Activated CD4-positive, alpha-beta memory T cell treated with anti-CD3 and anti-CD28 coated beads, Interleukin-2, amount 10 ng/mL, durations not matched to agents 7 days and 5 days (primary cell): ENCODE measurements at places on chromosomes 2 and 18. TPM values are rescaled to one million over a fixed set of nuclear protein-coding genes. Genes with fewer than 3 reads are reported as not detected.

CHRNA1 gene
- total RNA-seq: not detected

DNA sequence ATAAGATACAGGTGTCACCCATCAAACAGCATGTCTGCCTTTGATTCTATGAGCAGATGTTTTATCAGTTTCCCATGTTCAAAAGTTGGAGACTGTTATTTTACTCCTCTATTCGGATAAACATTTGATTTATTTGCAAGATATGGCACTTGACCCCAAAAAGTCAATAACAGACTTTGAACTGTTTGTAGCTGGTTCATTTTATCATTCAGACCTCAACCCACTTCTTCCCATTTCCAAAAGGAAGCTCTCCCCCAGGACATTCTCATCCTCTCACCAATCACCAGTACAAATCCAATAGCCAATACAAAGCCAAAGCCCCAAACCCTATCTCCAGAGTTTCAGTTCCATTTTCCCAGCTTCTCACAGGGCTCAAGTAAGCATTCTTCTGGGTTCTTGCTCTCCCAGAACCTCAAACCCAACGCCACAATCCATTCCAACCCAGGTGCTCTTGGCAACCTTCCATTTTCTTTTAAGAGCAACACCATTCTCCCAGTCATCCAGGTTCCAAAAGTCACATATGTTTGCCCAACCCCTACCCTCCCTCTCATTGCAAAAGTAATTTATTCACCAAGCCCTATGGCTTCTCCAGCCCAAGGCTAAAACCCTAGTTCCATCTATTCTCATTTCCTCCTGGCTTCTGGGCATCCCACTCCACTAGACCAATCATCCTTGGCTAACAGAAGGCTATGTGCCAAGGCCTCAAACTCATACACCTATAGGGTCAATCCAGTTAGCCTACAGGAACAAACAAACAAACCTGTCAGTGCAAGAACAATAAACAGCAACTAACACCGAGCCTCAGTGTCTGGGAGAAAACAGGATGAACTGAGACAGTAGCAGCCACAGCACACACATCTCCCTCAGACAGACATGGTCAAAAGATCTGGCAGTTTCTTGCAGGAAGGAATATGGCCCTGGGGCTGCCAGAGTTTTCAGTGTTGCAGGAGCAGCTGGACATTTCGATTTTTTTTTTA lies 9.2 kb downstream of the ACVR1 start:
- no peak overlapping the region for H3K4me3 ChIP-seq
- no peaks in the 10 kb centered on the region for H3K27me3 ChIP-seq
- DNase-seq: no peak
- peaks cover 34% of the 10 kb centered on the region for H3K36me3 ChIP-seq
- H3K27ac ChIP-seq: no peak overlapping the region

- no peak overlapping the region for H3K4me3 ChIP-seq
- H3K4me1 ChIP-seq: peaks cover 1% of the 10 kb centered on the region
- H3K36me3 ChIP-seq: no peaks in the 10 kb centered on the region
- H3K27ac ChIP-seq: no peak overlapping the region
- H3K27me3 ChIP-seq: no peaks in the 10 kb centered on the region
Measured at GRCh38 chr2:169066897-169067296, 2.5 kb upstream of the DHRS9 start.

DNA sequence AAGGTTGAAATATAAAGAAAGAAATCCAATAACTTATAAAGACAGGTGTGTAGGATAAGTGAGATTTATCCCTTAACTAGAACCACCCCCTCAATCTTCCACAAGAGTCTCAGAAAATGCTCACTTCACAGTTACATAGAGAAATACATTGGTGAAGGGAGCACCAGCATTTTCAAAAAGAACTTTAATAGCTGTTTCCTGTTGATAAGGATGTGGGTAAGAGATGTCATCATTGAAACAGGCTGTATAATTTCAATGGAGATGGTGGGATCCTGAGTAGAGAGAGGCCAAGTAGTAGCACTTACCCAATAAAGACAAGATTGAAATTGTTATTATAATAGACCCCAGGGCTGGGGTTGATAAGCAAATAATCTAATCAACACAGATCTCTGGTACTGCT lies 162.2 kb upstream of the TACR1 start:
- no peaks in the 10 kb centered on the region for H3K27me3 ChIP-seq
- DNase-seq: no peak
- no peak overlapping the region for H3K4me3 ChIP-seq
- H3K4me1 ChIP-seq: no peaks in the 10 kb centered on the region
- no peak overlapping the region for H3K27ac ChIP-seq

- no peak overlapping the region for H3K27ac ChIP-seq
- H3K4me3 ChIP-seq: no peak overlapping the region
- no peaks in the 10 kb centered on the region for H3K4me1 ChIP-seq
- DNase-seq: no peak
- no peaks in the 10 kb centered on the region for H3K27me3 ChIP-seq
Measured at GRCh38 chr18:64893349-64893748, 744.5 kb upstream of the LINC00305 start.

DNA sequence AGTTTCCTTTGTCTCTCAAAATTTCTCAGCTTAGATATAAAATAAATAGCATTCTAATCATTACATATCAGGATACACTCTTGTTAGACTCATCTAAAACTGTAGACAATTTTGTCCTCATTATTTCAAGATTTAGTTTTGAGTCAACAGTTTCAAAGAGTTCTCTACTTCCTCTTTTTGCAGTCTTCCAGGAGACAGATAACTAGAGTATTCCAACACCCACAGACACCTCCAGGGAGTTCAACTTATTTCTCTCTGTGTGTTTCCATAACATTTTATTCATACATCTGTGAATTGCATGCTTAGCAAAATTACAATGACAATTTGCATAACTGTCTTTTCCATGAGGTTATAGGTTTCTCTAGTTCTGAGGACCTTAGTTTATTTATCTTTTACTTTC lies 166.6 kb upstream of the HNMT start:
- no peaks in the 10 kb centered on the region for H3K36me3 ChIP-seq
- no peaks in the 10 kb centered on the region for H3K27me3 ChIP-seq
- DNase-seq: no peak
- no peak overlapping the region for H3K4me3 ChIP-seq
- no peaks in the 10 kb centered on the region for H3K4me1 ChIP-seq

GRCh38 chr2:857081-857480 lies 93.6 kb upstream of the SNTG2 start:
- H3K36me3 ChIP-seq: peaks cover 5% of the 10 kb centered on the region
- H3K27me3 ChIP-seq: no peaks in the 10 kb centered on the region
- peaks cover 26% of the 10 kb centered on the region for H3K4me1 ChIP-seq
- H3K4me3 ChIP-seq: no peak overlapping the region
- no peak for DNase-seq
- no peak overlapping the region for H3K27ac ChIP-seq

DNA sequence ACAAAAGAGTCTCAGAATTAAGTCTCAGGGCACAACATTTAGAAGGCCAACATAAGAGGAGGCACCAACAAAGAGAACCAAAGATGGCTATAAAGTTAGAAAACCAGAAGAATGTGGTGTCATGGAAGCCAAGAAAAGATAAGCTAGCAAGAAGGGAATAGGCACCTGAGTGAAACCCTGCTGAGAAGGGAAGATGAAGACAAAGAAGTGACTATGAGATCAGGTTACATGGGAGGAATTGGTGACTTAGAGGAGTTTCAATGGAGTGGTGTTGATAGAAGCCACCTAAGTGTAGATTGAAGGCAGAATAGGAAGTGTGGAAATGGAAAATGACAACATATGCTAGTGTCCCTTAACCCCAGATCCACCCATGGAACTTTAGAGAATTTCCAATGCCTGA lies 327.6 kb upstream of the KCNJ3 start:
- no peaks in the 10 kb centered on the region for H3K4me1 ChIP-seq
- H3K36me3 ChIP-seq: no peaks in the 10 kb centered on the region
- H3K27ac ChIP-seq: no peak overlapping the region
- DNase-seq: no peak
- no peaks in the 10 kb centered on the region for H3K27me3 ChIP-seq
- no peak overlapping the region for H3K4me3 ChIP-seq

FIGLA gene
- not detected for total RNA-seq

CABYR gene
- total RNA-seq: 0.48 TPM

CDK15 gene
- total RNA-seq: not detected

DNA sequence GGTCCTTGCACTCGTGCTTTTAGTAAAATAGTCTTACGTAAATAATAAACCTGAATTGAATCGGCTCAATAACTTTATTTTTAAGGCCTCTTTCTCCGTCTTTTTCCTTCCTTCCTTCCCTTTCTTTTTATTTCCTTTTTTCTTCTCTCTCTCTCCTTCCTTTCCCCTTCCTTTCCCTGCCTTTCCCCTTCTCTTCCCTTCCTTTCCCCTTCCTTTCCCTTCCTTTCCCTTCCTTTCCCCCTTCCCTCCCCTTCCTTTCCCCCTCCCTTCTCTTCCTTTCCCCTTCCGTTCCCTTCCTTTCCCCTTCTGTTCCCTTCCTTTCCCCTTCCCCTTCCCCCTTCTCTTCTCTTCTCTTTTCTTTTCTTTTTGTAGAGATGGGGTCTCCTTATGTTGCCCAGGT lies 121.0 kb downstream of the NCKAP5 start:
- no peaks in the 10 kb centered on the region for H3K36me3 ChIP-seq
- no peak for DNase-seq

GRCh38 chr2:178865146-178865936 lies 58.1 kb upstream of the TTN start:
- H3K36me3 ChIP-seq: no peaks in the 10 kb centered on the region
- H3K27me3 ChIP-seq: no peaks in the 10 kb centered on the region
- H3K4me3 ChIP-seq: no peak overlapping the region
- no peak overlapping the region for H3K27ac ChIP-seq
- H3K4me1 ChIP-seq: peaks cover 1% of the 10 kb centered on the region

M1AP gene
- not detected for total RNA-seq

- H3K27me3 ChIP-seq: peaks cover under 1% of the 10 kb centered on the region
- no peak overlapping the region for H3K27ac ChIP-seq
- H3K4me1 ChIP-seq: no peaks in the 10 kb centered on the region
- no peaks in the 10 kb centered on the region for H3K36me3 ChIP-seq
Measured at GRCh38 chr2:78999406-78999805, 26.1 kb upstream of the REG3G start.

GRCh38 chr2:101533561-101534148 lies 58.7 kb upstream of the RFX8 start:
- H3K27me3 ChIP-seq: no peaks in the 10 kb centered on the region
- no peak for DNase-seq
- H3K36me3 ChIP-seq: no peaks in the 10 kb centered on the region

- H3K27me3 ChIP-seq: peaks cover 42% of the 10 kb centered on the region
- DNase-seq: no peak
- H3K27ac ChIP-seq: no peak overlapping the region
- peaks cover 10% of the 10 kb centered on the region for H3K4me1 ChIP-seq
Measured at GRCh38 chr2:20448977-20449306, 2.1 kb downstream of the RHOB start.

DNA sequence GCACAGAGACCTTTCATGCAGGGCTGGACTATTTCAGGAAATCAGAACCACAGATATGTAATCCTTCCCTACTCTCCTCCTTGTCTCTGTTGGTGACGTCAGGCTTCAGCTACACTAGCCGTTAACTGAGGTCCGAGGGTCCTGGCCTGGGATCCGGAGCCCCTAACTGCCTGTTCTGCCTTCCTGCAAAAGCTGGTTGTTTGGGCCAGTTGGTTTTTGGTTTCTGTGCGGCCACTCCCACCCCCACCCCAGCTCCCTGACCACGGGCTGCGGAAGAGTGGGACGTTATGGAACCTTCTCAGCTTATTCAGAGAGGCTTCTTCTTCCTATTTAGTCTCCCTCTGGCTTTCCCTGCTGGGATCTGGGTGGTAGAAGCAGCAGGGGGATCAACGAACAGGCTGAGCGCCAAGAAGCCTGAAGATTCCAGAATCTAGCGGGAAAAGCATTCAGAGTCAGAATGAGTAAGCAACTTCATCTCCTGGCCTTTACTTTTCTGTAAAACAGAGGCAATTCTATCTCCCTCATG lies 49.3 kb upstream of the ROCK2 start:
- no peaks in the 10 kb centered on the region for H3K4me1 ChIP-seq
- no peaks in the 10 kb centered on the region for H3K27me3 ChIP-seq
- H3K4me3 ChIP-seq: no peak overlapping the region
- no peak overlapping the region for H3K27ac ChIP-seq

ADCY3 gene
- 58.5 TPM for total RNA-seq

DNA sequence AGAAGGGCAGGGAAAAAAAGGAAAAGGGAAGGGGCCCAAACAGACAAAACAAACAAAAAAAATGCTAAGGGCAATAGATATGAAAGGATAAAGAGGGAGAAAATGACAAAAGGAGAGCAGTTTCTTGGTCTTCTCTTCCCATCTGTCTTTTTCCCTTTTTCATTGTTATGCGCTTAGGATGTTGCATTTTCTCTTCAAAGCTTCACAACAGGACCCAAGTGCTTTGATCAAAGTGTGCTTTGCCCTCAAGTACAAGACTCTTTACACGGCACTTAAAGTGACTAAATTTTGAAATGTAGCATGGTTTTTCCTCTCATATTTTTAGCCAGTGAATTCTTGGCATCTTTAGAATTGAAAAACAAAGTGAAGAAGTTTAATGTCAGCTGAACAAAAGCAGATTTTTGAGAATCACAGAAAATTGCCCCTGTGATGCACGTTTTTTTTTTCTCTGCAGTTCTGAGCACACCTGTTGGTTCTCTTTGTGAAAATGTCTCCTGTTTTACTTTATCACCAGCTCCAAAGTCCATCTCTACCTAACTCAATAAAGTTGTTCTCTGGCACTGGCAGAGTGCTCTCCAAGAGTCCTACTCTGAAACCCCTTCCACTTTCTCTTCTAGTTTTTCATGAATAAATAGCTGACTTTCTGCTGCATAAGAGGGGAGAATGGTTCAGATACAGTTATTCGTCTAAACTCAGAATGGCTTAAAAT lies 126.6 kb downstream of the KCNH7 start:
- DNase-seq: no peak
- no peak overlapping the region for H3K27ac ChIP-seq

GRCh38 chr2:147636238-147636882 lies 208.5 kb upstream of the ACVR2A start:
- peaks cover 3% of the 10 kb centered on the region for H3K4me1 ChIP-seq
- H3K4me3 ChIP-seq: no peak overlapping the region
- H3K27ac ChIP-seq: no peak overlapping the region

DNA sequence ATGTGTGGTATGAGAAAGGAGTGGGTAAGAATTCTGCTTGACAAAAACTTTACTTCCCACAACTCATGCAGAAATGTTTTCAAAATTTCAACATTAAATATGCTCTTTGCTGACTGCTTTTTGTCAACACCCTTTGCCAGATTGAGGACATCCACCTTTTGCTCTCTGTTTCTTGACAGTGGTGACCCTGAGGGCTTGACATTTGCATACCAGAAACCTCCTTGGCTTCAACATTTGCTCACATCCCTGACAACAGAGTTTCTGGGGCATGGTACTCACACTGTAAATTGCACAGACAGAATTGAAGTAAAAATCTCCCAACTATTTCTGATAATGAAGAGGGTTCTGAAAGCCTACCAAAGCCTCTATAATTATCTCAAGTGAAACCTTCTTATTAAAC lies 95.7 kb downstream of the RND3 start:
- H3K27me3 ChIP-seq: no peaks in the 10 kb centered on the region
- H3K36me3 ChIP-seq: no peaks in the 10 kb centered on the region
- DNase-seq: no peak
- H3K4me3 ChIP-seq: no peak overlapping the region
- no peak overlapping the region for H3K27ac ChIP-seq
